ENCODE measurements at places on chromosomes 3 and 15. TPM values are rescaled to one million over a fixed set of nuclear protein-coding genes. Genes with fewer than 3 reads are reported as not detected.

GRCh38 chr3:180265551-180265950 is 228.8 kb upstream of the PEX5L start:
- no peak for DNase-seq

DNA sequence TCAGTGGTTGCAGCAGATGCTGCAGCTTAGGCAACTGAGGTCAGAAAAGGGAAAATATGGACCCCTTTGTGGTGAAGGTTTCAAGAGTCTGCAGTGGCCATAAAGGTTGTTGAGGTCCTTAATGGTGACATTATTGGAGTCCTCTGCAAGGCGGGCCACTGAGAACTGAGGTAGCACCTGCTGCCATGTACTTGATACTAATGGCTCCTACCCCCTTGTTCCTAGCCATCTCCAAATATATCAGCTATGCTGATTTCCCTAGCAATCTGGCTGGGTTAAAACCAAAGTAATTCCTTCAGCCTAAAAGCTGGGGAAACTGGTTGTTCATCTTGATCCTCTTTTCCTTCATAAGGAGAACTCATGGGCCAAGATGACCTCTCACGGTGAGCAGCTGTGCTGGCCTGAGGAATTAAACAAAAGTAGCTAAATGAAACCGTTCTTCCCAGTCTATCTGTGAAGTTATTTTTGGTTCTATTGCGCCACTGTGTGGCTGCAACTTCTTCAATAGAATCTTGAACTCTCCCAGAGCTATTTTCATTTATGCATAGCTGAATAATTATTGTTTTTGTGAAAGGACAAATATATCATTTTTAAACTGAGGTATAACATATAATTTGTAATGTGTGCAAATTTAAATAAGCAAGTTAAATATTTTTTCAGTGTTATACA is 76.1 kb upstream of the PLSCR4 start:
- peak; percentile 63 for DNase-seq

The ATP10A gene
- not detected for total RNA-seq

GRCh38 chr15:40282869-40283614 is at the start of gene ANKRD63:
TSS of gene ANKRD63 (minus strand) at chr15:40283064. CDS start at chr15:40282586, 478 bp downstream.
- DNase-seq = peak; percentile 22

DNA sequence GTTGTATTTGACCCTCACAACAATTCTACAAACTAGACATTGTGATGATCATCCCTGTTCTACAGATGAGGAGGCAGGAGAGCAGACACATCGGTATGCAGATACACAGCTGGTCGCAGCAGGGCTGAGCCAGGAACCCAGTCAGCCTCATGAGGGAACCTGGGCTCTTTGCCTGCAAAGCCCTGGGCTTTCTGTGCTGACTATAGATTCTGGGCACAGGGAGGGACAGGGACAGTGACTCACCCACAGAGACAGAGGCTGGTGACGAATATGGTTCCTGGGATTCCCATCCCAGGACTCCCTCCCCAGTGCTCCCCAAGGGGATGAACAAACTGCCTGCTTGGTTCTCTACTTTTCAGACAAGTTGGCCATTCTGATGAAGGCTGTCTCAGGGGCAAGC is 3.8 kb upstream of the CAMP start:
- peak; percentile 31 for DNase-seq

The SCG5 gene
- 91.9 TPM for total RNA-seq

The ADCY5 gene
- total RNA-seq = 0.10 TPM

- DNase-seq = no peak
These were observed 50.0 kb downstream of the CYP19A1 start for GRCh38 chr15:51288143-51289065.

The ATP11B gene
- 77.9 TPM for total RNA-seq

The ZBBX gene
- total RNA-seq = not detected

GRCh38 chr3:156471431-156471830 is 83.5 kb downstream of the SSR3 start:
- peak; percentile 29 for DNase-seq

The INO80 gene
- 11.7 TPM for total RNA-seq

DNA sequence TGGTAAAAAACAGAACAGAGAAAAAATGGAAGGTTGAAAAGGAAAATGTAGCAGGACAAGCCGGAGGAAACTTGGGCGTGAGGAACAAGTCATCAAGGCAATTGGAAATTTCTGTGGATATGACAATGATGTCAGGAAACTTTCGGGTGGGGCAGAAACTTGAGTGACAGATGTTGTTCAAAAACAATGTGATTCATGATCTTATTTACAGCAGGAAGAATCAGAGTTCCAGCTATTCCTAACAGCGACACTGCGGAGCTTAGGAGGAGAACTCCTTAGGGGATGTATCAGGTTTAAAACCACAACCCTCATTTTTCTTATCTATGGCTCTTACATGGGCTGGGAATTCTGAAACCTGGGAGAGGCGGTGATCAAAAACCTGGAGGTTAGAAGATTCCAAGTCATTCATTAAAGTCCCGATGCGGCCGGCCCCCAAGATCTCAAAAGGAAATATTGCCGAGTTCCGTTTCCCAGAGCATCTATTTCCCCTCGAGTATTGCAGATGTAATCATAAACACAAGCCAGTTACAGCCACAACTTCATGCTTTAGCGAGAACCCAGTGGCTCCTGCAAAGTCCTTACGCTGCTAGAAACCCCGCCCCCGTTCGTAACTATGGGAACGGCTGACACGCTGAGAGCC is 659 bp upstream of the ARRDC4 start:
- DNase-seq = no peak

DNA sequence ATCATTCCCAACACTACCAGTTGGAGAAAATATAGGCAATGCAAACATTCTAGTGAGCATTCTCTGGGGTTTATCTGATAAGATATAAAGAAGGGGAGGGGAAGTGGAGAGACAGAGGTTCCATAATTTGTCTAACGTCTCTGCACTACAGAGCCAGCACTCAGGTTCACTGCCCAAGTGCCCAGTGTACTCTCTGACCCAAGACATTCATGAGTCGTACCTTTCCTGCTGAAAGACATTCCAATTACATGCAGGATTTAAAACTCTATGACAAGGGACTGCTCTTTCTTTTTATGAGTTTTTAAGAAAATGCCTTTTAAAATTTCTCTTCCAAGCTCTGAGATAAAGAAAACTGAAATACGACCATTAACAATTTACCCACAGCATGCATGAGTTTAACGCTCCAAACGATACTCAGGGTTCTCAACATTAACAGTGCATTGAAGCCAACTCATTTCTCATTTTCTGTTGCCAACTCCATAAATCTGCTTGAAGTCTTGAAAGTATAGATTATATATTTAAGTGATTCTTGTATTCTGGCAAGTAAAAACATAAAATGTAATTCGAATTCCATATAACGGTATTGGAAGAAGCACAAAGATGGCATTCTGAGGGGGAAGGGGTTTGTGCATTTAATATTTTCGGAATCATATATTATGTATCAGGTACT is 193.4 kb downstream of the SUCLG2 start:
- no peak for DNase-seq

The KLHL40 gene
- total RNA-seq = not detected

The SLCO3A1 gene
- total RNA-seq = 1.7 TPM

- no peak for DNase-seq
These were observed 69.6 kb downstream of the SEMA5B start for GRCh38 chr3:122957707-122958689.

- DNase-seq = no peak
These were observed 36.6 kb downstream of the FAN1 start for GRCh38 chr15:30940359-30940758.

GRCh38 chr3:95707268-95707667 is 1107.1 kb upstream of the EPHA6 start:
- no peak for DNase-seq

- DNase-seq = no peak
These were observed 174.5 kb downstream of the FNDC3B start for GRCh38 chr3:172213904-172214303.

- DNase-seq = no peak
These were observed 56.8 kb upstream of the LCTL start for GRCh38 chr15:66622591-66623022.

- peak; percentile 57 for DNase-seq
These were observed 5.6 kb downstream of the FOXL2 start for GRCh38 chr3:138941259-138941885.

DNA sequence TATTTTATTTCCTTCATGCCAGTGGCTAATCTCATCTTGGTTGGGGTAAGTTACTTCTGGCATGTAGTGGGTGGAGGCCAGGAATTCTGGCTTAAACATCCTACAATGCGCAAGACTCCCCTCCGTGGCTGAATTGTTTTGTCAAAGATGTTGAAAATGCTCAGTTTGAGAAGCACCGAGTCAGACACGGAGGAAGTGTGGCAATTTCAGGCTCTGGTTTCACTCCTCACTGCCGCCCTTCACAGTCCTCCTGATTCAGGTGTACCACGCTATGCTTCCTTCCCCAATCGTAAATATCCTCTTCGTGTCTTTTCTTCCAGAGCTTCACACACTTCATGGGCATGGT is 150.7 kb downstream of the OPA1 start:
- no peak for DNase-seq

DNA sequence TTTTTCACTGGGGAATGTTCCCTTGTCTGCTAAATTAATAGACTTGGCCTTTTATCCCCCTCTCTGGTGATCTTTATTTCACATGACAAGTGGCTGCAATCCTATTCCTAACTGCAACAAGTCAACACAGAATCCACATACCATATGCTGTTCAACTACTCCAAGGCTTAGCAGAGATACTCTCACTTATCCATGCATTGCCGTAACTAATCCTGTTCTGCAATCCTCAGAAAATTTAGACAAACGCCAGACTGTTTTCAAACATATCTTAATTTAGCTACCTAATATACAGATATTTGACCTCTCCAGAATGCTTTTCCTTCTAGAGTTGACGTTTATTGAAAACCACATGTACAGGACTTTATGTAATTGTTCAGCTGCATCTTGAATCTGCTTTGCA is 37.9 kb downstream of the EID1 start:
- no peak for DNase-seq

GRCh38 chr3:30639937-30640336 is 33.5 kb downstream of the TGFBR2 start:
- DNase-seq = no peak

The GCNT3 gene
- total RNA-seq = not detected

DNA sequence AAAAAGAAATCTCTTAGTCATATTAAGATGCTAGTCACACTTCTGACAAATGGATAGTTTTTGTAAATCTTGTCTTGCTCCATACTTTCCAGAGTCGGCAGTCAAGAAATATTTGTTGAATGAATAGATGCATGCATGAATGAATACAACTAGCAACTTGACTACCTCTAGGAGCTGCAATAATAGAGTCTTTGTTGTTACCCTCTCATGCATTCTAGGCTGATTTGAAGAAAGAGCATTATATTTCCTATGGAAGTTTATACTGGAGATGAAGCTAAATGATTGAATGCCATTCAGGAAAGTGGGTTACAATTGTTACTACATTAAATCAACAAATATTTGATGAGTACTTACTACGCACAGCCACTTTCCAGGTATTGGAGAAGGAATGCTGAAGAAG is 18.1 kb upstream of the TRAT1 start:
- no peak for DNase-seq

- no peak for DNase-seq
These were observed 23.7 kb downstream of the RIOX2 start for GRCh38 chr3:97948351-97949109.

The CYP1A2 gene
- not detected for total RNA-seq

DNA sequence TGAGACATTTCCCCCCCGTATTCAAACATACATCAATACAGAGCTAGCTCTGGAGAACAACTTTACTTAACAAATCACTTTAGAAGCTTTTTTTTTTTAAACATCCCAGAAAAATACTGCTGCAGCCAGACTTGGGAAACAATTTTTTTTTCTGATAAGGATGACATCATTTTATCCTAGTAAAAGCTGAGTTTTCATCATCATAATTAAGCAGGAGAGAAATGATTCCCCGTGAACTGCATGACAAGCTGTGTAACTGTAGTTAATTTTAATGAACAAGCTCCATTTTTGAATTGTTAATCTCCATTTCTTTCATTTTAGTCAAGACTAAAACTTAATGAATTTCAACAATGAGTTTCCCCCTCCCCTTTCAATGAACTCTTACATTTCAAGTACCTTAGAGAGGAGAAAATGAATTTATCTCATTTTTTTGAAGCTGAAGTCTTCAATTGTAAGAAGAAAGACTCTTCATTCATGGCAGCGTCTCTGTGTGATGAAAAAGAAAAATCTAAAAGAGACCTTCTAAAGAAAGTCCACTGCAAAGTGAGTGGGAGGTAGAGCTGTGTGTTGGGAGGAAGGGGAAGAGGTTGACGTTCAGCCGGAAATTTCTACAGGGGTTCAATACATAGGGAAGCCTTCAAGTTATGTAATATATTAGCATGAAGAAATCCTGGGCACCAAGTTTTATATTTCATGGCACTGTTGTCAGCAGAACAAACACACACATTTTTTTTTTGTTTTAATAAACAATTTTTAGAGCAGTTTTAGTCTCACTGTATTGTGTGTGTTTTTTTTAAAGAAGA is 31.7 kb downstream of the HES1 start:
- no peak for DNase-seq

The SPSB4 gene
- not detected for total RNA-seq

- DNase-seq = no peak
These were observed 10.9 kb downstream of the SCG3 start for GRCh38 chr15:51692154-51692553.
